Heart right ventricle (tissue), 16 donors: ENCODE measurements at places on chromosomes 6 and 20. TPM values are rescaled to one million over a fixed set of nuclear protein-coding genes. Genes with fewer than 3 reads are reported as not detected.

Gene SPATA25
- 4.3 TPM for polyA plus RNA-seq

Gene ASIP
- 1.6 TPM for polyA plus RNA-seq

Gene HMGCLL1
- 0.35 TPM for polyA plus RNA-seq

Gene ADGRG6
- 1.1 TPM for polyA plus RNA-seq

Gene ISM1
- 0.54 TPM for polyA plus RNA-seq

Gene PDYN
- polyA plus RNA-seq = not detected

Gene PHACTR3
- 7.1 TPM for polyA plus RNA-seq

Gene FNDC1
- polyA plus RNA-seq = 0.07 TPM

Gene AVP
- not detected for polyA plus RNA-seq

Gene SNAI1
- 1.8 TPM for polyA plus RNA-seq

Gene PTGIS
- 6.5 TPM for polyA plus RNA-seq

Gene RIPPLY2
- not detected for polyA plus RNA-seq

Gene MEI4
- polyA plus RNA-seq = not detected

Gene SLC35F1
- 5.2 TPM for polyA plus RNA-seq

Gene C20orf173
- not detected for polyA plus RNA-seq

Gene EDN1
- polyA plus RNA-seq = 7.8 TPM

Gene GPR6
- polyA plus RNA-seq = not detected
